ENCODE measurements at places on chromosomes 11 and 22. TPM values are rescaled to one million over a fixed set of nuclear protein-coding genes. Genes with fewer than 3 reads are reported as not detected.

DNA sequence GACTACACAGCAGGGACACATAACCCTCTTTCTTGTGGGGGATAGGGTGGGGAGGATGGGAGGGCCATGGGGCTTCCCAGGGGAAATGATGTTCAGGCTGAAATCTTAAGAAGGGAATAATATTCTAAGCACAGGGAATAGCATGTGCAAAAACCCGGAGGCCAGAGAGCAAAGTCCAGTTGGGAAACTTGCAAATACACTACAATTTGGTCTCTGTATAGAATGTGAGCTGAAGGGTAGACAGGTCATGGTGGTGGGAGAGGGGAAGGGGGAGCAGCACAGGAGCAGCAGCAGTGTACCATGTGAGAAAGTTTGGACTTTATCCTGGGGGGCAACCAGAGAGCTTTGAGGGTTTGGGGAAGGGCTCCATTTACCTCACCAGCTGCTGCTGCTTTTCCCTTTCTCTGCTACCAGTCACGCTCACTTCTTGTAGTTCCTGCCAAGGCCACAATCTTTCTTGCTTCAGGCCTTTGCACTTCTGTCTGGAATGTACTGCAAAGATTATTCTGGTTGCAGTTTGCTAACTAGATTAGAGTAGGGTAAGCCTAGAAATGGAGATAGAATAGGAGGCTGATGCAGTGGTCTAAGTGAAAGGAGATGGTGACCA is 43.0 kb downstream of the KREMEN1 start:
- H3K4me3 ChIP-seq: no peak overlapping the region
- H3K36me3 ChIP-seq: no peaks in the 10 kb centered on the region
- no peak for DNase-seq
- H3K4me1 ChIP-seq: peaks cover 14% of the 10 kb centered on the region
- no peaks in the 10 kb centered on the region for H3K27me3 ChIP-seq
- H3K27ac ChIP-seq: no peak overlapping the region

DNA sequence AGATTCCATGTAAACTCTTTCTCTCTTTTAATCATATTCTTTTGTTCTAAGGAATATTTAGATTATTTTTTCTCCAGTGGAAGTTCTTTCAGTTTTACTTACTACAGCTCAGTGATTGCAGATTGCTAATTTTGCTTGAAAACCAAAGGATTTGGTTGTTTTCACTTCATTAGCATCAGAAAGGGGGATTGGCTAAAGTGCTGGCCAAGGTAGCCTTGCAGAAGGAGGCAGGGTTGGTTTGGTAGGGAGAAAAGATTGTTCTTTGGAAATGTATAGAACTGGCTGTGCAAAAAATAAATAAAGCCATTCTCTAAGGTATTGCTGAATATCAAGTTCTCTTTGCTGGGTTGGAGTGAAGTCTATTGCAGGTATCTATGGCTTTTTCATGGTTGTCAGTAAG is 92.6 kb downstream of the FAT3 start:
- H3K4me3 ChIP-seq: no peak overlapping the region
- no peak for DNase-seq
- no peaks in the 10 kb centered on the region for H3K27me3 ChIP-seq
- H3K27ac ChIP-seq: no peak overlapping the region

GRCh38 chr11:104148074-104148473 is 15.9 kb downstream of the PDGFD start:
- H3K4me3 ChIP-seq: no peak overlapping the region
- H3K27ac ChIP-seq: no peak overlapping the region
- H3K36me3 ChIP-seq: no peaks in the 10 kb centered on the region
- peak; percentile 74 for DNase-seq
- no peaks in the 10 kb centered on the region for H3K27me3 ChIP-seq

SLCO2B1 gene
- total RNA-seq: not detected

GRCh38 chr22:36493690-36494110 is 12.3 kb upstream of the TXN2 start:
- DNase-seq: no peak
- no peaks in the 10 kb centered on the region for H3K4me1 ChIP-seq
- no peak overlapping the region for H3K27ac ChIP-seq
- H3K36me3 ChIP-seq: no peaks in the 10 kb centered on the region
- no peaks in the 10 kb centered on the region for H3K27me3 ChIP-seq

DNA sequence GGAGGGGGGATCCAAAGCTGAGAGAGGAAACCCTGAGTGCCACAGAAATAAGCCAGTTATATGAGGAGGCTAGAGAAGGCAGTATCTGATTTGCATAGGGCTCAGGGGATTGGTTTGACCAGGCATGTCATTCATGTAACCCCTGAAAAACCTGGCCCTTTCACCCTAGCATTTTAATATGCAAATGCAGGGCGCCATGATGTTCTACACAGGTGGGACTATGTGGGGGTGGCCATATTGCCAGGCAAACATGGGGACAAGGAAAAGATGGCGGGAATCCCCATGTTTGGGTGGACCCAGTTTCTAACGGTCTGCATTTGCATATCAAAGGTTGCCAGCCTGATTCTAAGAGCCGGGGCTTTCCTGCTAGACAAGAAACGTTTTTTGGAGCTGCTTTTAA is 27.2 kb downstream of the CSF2RB start:
- no peak overlapping the region for H3K4me3 ChIP-seq
- H3K36me3 ChIP-seq: no peaks in the 10 kb centered on the region
- no peak for DNase-seq

DNA sequence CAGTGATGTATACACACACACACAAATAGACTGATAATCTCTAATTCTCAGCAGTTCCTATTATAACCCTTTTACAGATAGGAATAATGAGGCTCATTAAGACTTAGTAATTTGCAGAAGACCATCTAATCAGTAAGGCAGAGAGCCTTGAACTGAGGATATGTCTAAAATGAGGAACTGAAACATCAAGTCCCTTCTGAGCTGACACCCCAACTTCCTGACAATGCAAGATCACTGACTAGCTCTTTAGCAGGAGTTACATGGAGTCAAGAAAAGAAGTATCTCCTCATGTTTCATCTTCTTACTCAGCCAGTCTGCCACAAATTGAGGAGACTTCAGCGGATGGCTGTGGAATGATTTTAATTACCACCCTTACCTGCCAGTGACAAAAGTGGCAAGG is 193.0 kb downstream of the MSANTD4 start:
- DNase-seq: no peak
- no peaks in the 10 kb centered on the region for H3K36me3 ChIP-seq
- no peak overlapping the region for H3K27ac ChIP-seq
- H3K27me3 ChIP-seq: no peaks in the 10 kb centered on the region
- H3K4me3 ChIP-seq: no peak overlapping the region
- H3K4me1 ChIP-seq: no peaks in the 10 kb centered on the region

GRCh38 chr22:48434868-48435250 is 1392.8 kb downstream of the BRD1 start:
- no peaks in the 10 kb centered on the region for H3K27me3 ChIP-seq
- H3K4me1 ChIP-seq: peaks cover 10% of the 10 kb centered on the region
- H3K4me3 ChIP-seq: no peak overlapping the region
- DNase-seq: no peak
- no peaks in the 10 kb centered on the region for H3K36me3 ChIP-seq
- H3K27ac ChIP-seq: no peak overlapping the region

CCDC15 gene
- 0.97 TPM for total RNA-seq

DNA sequence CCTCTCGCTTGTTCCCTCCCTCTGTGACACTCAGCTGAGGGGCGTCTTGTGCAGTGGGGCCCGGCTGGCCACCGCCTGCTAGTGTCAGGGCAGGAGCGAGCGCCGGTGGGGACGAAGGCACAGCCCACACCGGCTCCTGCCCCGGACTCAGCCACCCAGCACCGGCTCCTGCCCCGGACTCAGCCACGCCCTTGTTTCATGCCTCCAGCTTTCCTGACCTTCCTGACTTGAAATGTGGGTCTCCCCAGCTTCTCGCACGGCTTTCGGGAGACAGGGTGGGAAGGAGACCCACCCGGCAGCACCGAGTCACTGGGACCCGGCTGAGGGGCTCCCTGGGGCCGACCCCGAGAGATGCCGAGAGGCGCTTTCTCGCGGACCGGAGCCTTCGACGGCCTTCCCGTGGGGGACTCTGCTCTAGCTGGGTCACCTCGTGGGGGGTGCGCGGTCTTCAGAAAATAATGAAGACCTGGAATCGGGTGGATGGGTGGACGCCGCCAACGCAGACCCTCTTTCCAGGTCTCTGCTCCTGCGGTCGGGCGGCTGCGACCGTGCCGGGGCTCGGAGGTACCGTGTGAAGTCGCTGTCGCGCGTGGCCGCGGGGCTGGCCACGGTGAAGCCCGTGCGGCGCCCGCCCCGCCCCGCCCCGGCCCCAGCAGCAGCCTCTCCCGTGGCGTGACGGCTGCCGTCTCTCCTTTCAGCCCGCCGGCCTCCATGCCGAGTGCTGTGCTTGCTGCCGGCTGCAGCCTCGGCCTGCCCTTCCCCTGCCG is 10.2 kb downstream of the GLB1L2 start:
- DNase-seq: no peak

- H3K4me1 ChIP-seq: no peaks in the 10 kb centered on the region
- no peaks in the 10 kb centered on the region for H3K27me3 ChIP-seq
- no peaks in the 10 kb centered on the region for H3K36me3 ChIP-seq
- no peak overlapping the region for H3K27ac ChIP-seq
Measured at GRCh38 chr11:33391893-33392251, 134.7 kb downstream of the HIPK3 start.

DNA sequence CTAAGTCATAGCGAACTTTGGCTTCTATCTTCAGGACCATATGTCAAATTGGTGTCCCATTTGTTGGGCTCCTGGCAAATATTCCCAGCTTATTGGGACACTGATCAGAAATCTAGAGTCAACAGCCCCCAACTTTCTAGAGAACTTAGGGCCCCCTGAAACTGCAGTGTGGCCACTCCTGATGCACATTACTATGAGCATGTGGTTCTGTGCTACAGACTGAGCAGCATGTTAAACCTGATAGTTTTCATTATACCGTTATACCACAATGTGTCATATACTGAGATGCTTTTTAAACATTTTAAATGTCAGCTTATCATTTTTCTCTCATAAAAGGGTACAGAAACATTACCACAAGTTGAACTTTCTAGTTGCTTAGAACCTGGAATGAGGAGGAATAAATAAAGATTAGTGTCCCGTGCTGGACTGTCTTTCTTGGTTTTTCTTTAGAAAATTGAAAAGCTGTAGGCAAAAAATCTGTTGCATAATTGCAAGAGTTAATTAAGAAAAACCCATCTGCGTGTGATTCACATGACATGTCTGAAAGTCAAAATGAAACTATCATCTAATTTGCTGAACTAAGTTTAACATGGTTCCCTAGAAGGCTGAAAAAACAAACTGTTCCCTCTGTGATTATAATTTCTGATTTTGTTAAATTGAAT is 16.4 kb upstream of the CTSC start:
- no peak overlapping the region for H3K27ac ChIP-seq
- H3K4me1 ChIP-seq: peaks cover 13% of the 10 kb centered on the region
- DNase-seq: no peak
- H3K36me3 ChIP-seq: no peaks in the 10 kb centered on the region
- no peak overlapping the region for H3K4me3 ChIP-seq

MS4A3 gene
- total RNA-seq: not detected

GRCh38 chr11:92969634-92970347 is at the start of gene MTNR1B:
TSS of gene MTNR1B (plus strand) at chr11:92969651. CDS start at chr11:92969726, 75 bp downstream.
- no peak within 1 kb of the TSS for H3K27ac ChIP-seq
- peaks cover 45% of the 10 kb centered on the region for H3K27me3 ChIP-seq
- H3K4me3 ChIP-seq: no peak within 1 kb of the TSS
- DNase-seq: no peak
- no peaks in the 10 kb centered on the region for H3K36me3 ChIP-seq

- H3K36me3 ChIP-seq: 0 out of 2 replicates have a peak, but pooled peaks cover 11% of the 10 kb centered on the region
- H3K27me3 ChIP-seq: no peaks in the 10 kb centered on the region
- peaks cover 26% of the 10 kb centered on the region for H3K4me1 ChIP-seq
- H3K27ac ChIP-seq: no peak overlapping the region
- H3K4me3 ChIP-seq: no peak overlapping the region
Measured at GRCh38 chr11:104964247-104964646, 4.1 kb downstream of the CASP4 start.

DNA sequence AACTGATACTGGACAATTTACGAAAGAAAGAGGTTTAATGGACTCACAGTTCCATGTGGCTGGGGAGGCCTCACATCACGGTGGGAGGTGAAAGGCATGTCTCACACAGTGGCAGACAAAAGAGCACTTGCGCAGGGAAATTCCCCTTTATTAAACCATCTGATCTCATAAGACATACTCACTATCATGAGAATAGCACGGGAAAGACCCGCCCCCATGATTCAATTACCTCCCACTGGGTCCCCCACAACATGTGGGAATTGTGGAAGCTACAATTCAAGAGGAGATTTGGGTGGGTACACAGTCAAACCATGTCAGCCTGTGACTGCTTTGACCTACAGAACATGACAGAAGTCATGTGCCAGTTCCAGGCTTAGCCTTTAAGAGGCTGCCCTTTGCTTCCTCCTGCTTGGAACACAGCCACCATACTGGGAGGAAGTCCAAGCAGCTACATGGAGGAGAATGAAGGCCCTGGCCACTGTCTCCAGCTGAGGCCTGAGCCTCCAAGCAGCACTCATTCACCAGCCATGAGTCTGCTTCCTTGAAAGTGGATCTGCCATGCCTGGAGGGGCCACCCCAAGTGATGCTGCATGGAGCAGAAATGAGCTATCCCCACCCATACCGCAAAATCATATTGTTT is 10.9 kb upstream of the GAL start:
- no peak overlapping the region for H3K4me3 ChIP-seq
- peaks cover 6% of the 10 kb centered on the region for H3K4me1 ChIP-seq
- H3K27ac ChIP-seq: no peak overlapping the region
- peaks cover 7% of the 10 kb centered on the region for H3K27me3 ChIP-seq
- no peaks in the 10 kb centered on the region for H3K36me3 ChIP-seq

- no peak overlapping the region for H3K4me3 ChIP-seq
- H3K36me3 ChIP-seq: no peaks in the 10 kb centered on the region
- no peaks in the 10 kb centered on the region for H3K4me1 ChIP-seq
- H3K27ac ChIP-seq: no peak overlapping the region
Measured at GRCh38 chr11:77030834-77031414, 3.3 kb upstream of the B3GNT6 start.

SLC22A8 gene
- total RNA-seq: not detected

DNA sequence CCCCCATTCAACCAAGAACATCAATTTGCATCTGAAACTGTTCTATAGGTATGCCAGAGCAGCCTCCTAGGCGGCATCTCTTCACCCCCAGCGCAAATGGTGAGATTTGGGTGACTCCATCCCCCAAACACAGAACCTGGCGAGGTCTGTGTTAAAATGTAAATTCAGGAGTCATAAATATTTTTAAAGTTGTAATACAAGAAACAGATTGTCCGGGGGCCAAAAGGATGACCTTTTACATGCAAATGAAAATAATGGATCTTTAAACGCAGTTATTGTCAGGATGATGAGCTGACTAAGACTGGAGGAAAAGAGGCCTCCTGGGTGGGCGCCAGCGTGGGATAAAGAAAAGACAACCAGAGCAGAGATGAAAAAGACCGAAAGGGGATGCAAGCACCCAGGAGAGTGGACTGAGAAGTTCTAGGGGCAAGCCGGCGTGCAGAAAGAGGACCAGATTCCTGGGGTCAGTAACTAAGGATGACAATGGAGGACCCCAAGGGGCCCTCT is 16.0 kb upstream of the ADA2 start:
- no peaks in the 10 kb centered on the region for H3K36me3 ChIP-seq
- DNase-seq: no peak
- no peaks in the 10 kb centered on the region for H3K27me3 ChIP-seq
- H3K4me3 ChIP-seq: no peak overlapping the region
- no peak overlapping the region for H3K27ac ChIP-seq
- no peaks in the 10 kb centered on the region for H3K4me1 ChIP-seq

- peak; percentile 97 for DNase-seq
- H3K4me1 ChIP-seq: peaks cover 13% of the 10 kb centered on the region
- H3K4me3 ChIP-seq: no peak overlapping the region
Measured at GRCh38 chr11:113184498-113184897, 129.9 kb upstream of the TTC12 start.
